ENCODE measurements at places on chromosomes 4 and X.

GRCh38 chr4:25954293-25954904 is 40.4 kb downstream of the SMIM20 start:
- no peak for DNase-seq

- DNase-seq = no peak
Measured at GRCh38 chr4:650951-651883, 22.9 kb downstream of the ATP5ME start.

DNA sequence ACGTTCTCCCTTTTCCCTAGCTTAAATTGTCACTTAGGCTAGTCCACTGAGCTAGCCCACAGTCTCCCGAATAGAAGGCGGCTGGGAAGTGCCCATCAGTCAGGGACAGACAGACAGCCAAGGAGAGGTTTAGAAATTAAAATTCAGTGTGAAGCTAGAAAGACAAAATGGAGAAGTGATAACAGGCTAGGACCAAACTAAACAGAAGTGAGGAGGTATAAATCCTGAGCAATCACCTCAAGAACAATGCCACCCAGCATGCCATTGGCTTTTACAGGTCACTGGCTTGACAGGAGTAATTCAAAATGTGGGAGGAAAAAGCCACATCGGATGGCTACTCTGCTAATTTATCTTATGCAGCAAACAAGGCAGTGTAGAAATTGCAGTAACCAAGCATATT is 138.9 kb downstream of the MAPK10 start:
- no peak for DNase-seq

DNA sequence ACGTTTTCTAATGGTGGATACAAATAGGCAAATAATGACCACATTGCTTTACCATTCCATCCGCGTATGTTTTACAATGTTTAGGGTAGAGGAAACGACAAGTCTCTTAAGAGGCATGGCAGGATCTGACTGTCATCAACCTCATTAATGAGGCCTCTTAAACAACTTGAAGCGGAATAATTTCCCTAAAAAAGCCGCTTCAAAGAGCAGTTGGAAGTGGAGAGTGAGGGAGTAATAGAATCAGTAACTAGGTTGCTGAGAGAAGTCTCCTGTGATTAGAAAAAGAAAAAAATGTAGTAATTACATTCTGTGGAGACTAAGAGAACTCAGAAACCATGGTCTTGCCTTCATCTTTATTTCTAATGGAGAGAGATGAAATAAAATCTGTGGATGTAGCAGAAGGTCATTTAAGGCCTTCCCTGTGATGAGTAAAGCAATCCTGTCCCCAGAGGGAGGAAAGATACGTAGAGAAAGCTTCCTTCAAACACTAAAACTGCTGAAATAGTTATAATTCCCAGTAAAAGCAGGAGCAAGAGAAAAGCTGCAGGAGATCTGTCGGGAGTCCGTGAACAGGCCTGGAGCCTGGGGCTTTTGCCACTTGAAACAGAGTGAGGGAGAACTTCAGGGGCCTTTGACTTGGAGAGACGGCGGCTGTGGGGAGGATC is 11.1 kb upstream of the SEPSECS start:
- DNase-seq = no peak

- no peak for DNase-seq
Measured at GRCh38 chr4:41177016-41177415, 37.3 kb downstream of the APBB2 start.

GRCh38 chrX:153969904-153970356 is 1.7 kb downstream of the HCFC1 start:
- DNase-seq = no peak

GRCh38 chr4:183405303-183405702 is 39.1 kb upstream of the CDKN2AIP start:
- no peak for DNase-seq

DNA sequence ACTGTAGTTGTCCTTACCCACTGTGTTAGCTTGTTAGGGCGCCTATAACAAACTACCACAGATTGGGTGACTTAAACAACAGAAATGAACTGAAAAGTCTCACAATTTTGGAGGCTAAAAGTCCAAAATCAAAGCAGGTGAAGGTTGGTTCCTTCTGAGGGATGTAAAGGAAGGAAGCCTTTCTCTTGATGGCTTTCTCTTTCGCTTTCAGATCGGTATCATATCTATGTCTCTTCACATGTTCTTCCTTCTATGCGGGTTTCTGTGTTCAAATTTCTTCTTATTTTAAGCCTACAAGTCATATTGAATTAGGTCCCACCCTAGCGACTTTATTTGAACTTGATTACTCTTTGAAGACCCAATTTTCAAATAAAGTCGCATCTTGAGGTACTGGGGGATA is 118.6 kb downstream of the CPXCR1 start:
- no peak for DNase-seq

DNA sequence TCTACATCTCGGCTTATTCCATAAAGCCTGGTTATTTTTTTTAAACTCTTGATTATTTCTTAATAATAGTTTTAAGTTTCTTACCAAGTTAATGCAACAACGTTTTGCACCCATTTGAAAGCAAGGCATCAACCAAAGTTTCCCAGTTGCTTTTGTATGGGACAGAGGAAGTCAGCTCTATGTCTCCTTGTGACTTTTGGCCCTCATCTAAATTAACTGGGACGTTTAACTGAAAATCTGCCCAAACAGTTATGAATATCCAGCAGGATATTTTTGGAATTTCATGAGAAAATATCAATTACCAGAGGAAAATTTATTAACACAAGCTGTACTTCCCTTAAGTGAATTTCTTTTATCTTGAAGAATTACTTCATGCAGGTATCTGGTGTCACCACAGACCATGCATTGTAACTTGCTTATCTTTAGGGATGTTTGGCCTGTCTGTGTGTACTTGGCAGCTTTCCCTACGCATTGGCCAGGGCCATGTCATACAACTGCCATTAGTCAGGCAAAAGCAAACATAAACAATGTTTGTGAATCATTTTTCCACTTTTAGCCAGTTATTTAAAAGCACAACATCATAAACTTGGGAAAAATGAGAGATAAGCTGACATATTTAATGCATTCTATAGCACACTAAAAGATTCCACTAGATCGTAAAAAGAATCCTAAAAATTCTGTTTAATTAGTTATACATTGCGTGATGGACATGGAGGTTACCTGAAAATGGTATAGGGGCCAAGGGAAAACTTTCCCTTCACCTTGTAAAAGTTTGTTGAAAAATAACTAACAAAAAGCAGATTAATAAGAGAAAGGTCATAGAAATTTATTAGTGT is 101.4 kb upstream of the PDE5A start:
- DNase-seq = no peak

GRCh38 chr4:173494013-173494970 is 35.7 kb downstream of the HAND2 start:
- DNase-seq = peak; percentile 75

GRCh38 chr4:110959041-110959643 is 336.3 kb upstream of the PITX2 start:
- no peak for DNase-seq

Data from CD4-positive, alpha-beta T cell treated with Interleukin-10 for 1 hour (primary cell).